ELF-1 (cell line): ENCODE measurements at places on chromosomes 3 and 15.

- peak; percentile 13 for DNase-seq
Observed at GRCh38 chr15:55873024-55873720, 120.2 kb downstream of the NEDD4 start.

DNA sequence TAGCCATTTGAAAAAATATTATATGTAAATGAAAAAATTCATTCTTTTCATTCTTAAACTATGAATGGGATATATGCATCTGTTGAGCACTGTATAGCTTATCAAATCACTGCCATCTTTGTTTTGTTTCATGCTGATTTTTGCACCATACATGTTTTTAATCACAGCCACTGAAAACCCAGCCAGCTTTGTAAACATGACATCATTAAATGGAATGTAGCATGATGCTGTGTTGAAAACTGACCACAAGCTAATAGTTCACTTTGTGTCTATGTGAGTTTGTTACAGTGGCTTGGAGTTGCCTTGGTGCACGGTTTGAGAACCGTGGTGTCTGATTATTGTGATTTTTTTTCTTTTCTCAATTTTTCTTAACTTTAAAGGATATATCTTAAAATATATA lies 75.7 kb downstream of the GMPS start:
- no peak for DNase-seq

GRCh38 chr3:184058029-184058428 lies 5.2 kb downstream of the HTR3C start:
- DNase-seq: no peak

DNA sequence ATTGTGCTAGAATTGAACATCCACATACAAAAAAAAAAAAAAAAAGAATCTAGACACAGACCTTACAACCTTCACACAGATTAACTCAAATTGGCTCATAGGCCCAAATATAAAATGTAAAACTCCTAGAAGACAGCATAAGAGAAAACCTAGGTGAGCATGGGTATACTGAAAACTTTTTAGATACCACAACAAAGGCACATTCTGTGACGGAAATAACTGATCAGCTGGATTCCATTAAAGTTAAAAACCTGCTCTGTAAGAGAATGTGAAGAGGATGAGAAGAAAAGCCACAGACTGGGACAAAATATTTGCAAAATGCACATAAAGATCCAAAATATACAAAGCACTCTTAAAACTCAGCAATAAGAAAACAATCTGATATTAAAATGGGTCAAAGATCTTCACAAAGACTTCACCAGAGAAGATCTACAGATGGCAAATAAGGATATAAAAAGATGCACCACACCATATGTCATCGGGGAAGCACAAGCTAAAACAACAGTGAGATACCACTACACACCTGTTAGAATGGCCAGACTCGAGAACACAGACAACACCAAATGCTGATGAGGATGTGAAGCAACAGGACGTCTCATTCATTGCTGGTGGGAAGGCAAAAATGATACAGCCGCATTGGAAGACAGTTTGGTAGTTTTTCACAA lies 167.9 kb downstream of the PDE8A start:
- no peak for DNase-seq

DNA sequence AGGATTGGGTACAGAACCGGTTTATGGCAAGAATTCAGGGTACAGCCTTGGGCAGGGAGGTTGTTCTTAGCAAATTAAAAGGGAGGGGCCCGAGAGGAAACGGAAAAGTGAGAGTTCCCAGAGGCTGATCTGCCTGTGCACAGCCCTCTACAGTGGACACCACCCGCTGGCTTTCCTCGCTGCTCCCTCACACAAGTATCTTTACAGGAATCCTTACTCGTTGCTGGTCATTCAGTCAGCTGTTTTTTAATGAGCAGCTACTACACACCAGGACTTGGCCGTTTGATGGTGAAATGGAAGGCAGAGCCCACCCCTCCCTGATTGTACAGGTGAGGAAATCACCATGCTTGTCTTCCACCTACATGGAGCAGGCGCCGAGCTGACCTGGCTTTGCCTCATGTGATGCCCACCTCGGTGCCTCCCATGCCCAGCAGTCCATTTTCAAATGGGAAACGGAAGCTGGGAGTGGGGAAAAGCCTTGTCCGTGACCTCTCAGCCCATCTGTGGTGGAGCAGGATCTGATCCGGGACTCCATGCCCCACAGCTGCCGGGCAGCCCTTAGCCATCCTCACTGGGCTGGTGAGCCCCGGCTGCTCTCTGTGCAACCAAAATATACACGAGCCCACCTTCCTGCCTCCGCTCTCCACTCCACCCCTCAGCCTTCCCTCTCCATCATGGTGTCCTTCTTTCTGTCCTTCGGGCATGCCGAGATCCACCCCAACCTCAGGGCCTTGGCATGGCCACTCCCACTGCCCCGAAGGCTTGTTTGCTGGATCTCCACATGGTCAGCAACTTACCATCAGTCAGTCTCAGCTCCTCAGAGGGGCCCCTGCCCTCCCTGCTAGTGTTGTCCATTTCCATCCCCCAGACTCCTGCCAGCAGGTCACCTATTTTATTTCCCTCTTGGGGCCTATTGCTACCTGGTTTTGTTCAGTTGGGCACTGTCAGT lies 33.3 kb upstream of the FGD5 start:
- DNase-seq: no peak

DNA sequence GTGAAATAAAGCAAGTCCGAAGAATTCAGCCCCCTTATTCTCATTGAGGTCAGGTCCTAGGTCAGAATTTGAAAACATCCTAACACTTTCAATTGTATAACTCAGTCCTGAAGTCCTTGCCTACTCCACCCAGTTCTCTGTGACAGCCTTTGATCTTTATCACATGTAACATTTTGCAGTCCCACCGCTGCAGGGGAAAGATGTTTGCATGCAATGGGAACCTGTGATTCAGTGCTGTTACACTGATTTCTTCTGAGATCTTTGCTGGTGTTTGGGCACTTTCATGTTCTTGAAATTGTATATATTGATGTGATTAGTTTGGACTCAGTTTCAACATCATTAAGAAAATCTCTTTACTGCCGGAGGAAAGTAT lies 18.0 kb upstream of the SECISBP2L start:
- peak; percentile 28 for DNase-seq

DNA sequence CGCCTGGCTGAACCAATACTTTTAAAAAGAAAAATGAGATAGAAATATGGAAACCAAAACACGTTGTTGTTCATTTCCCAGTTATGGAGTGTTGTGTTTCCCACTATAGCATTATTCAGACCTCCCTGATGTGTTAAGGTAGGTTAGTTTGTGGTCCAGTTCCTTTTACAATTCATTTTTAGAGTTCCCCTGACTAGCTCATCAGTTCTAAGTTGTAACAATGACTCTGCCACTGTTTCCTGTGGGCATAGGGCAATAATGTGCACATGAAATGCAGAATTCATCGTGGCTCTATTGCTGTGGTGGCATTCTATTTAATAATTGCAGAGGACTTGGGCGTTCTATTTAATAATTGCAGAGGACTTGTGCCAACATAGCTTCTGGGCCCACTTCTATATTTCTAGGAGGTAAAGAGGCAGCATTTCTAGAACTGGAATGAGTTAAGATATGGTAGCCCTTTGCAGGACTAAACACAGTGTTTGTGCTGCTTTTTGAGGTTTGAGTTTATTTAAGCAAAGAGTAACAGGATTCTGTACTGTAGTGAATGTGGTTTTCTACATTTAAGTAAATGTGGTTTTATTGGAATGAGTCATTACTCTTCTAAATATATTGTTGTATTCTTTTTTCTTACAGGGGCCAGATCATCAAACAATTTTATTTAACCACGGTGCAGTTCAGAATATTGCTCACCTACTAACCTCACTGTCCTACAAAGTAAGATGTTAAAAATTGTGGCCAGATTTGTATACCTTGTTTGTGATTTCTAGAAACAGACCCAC lies 47.5 kb downstream of the ARMC8 start:
- no peak for DNase-seq

DNA sequence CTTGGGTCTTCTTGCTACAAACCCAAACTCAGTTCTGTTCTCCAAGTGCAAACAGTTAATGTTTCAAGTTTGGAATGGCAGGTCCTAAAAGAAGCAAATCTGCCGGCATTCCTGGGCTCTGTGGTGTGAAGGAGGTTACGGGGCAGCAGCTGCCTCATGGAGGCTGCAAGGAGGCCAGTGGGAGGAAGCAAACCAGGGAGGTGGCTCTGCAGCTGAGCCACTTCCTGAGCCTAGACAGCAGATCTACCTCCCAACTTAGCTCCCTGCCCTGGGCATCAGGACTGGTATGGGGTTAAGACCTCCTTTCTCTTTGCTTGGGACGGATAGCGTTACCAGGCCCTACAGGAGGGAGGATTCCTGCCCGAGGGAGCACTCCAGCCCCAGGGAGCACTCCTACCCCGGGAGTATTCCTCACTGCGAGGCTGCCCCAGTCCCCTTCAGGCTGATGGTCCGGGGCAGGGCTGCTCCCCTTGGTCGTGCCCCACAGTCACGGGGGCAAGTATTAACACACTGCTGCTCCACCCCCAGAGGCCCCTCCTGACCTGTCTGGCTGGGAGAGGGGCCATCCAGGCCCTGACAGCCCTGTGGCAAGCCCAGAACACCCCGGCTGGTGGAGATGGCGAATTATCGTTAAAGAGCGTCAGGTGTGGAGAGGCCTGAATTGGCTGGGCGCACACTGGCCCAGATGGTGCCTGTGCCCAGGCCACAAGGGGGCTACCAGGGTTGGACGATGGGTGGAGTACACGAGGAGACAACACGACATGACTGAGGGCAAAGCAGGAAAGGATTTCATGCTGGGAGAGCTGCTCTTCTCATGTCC lies 129.9 kb downstream of the ATP10A start:
- DNase-seq: no peak

DNA sequence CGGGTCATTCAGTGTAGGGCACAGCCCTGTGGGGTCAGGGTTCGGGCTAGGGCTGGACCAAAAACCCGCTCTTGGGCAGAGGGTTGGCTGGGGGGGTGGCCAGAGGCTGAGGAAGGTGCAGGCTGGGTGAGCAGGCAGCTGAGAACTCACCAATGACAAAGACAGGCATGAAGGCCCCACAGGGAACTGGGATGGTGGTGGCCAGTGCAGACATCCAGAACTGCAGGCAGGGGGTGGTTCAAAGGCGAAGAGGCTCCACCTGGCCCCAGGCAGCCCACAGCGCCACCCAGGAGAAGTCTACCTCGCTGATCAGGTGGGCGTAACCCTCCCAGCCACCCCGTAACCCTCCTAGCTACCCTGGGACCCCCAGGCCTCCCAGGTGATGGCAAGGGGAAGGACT lies 6.7 kb downstream of the CLCN2 start:
- no peak for DNase-seq

GRCh38 chr3:32315441-32315840 lies 76.2 kb upstream of the CMTM7 start:
- DNase-seq: no peak

DNA sequence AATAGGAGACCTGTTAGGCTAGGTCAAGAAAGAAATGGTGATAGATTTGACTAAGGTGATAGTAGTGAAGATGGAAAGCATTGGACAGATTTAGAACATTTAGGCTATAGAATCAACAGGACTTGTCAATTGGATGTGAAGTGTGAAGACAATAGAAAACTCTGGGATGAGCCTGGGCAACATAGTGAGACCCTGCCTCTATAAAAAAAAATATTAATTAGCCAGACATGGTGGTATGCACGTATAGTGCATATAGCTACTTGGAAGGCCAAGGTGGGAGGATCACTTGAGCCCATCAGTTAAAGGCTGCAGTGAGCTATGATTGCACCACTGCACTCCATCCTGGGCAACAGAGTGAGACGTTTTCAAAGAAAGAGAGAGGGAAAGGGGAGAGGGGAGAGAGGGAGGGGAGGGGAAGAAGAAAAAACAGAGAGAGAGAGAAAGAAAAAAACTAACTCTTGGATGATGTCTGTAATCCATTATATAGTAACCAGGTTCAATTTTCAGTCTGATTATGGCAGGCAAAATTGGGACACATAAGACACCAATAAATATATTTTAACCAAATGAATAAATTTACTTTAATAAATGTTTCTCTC lies 9.6 kb downstream of the SENP8 start:
- no peak for DNase-seq

DNA sequence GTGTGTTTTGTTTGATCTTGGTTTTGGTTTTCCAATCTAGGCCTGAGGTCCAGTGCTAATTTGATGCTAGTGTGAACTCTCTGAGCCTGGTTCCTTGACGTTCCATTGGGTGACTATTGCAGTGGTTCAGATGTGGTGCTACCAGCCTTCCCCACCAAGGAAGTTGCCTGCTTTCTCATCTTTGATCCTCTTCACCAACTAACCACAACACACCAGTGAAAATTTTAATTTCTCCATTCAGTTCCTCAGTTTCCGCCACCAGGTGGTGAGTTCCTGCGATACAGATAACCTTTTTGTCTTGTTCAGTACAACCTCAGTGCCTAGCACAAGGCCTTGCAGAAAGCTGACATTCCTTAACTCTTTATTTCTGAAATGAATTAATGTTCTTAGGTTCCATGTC lies 337.4 kb upstream of the TPRG1 start:
- DNase-seq: no peak

DNA sequence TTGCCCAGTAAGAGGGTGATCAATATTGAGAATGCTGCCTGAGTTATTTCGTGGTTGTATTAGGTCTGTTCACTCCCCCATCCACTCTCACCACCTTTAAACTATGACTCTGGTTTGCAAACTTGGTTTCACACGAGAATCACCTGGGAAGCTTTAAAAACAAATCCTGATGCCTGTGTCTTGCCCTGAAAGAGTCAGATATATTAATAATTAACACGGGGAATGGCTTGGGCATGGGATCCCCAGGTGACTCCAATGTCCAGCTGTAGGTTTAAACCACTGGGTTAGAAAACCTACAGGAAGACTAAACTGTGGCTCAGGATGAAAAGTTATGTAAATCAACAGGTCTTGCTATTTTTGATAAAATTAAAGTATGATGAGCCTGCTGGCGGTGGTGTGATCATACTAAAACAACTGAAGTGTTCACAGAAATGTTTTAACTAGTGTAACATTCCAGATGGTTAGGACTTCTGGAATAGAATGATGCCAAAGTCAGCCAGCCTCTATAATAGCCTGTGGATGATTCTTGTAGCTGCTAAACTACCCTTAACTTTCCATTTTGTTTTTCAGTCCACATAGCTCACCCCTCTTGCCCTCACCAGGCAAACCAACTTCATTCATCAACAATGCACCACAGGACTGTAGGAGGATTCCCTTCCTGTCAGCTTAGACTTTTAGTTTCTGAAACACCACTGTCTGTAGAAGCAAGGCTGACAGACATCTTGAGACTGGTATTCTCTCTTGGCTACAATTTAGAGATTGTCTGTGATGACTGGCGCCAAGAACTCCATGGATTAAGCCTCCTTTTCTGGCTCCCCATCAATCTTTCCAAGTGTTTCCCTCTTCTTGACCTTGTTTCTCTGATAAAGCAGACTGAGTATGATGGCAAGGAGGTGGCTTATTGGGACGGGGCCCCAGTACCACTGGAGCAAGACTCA lies 119.1 kb upstream of the ADAMTS9 start:
- no peak for DNase-seq

DNA sequence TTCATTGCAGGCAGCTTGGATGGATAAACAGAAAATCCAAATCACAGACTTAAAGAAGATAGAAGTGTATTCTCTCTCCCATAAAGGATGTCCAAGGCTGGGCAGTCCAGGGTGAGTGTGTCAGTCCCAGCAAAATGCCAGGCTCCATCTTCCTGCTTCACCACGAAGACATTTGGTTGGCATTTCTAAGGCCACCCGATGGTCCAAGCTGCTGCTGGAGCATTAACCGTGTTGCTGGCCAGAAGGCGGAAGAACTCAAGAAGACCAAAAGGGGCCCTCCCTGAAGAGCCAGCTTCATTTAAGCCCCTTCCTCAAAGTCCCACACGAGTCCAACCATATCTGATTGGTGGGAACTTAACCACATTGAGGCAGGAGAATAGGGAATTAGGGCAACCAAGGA lies 3.0 kb upstream of the CYP11A1 start:
- DNase-seq: no peak

- no peak for DNase-seq
Observed at GRCh38 chr3:175434561-175434960, 575.4 kb downstream of the NAALADL2 start.
